ENCODE measurements at places on chromosomes 2 and 18.

DNA sequence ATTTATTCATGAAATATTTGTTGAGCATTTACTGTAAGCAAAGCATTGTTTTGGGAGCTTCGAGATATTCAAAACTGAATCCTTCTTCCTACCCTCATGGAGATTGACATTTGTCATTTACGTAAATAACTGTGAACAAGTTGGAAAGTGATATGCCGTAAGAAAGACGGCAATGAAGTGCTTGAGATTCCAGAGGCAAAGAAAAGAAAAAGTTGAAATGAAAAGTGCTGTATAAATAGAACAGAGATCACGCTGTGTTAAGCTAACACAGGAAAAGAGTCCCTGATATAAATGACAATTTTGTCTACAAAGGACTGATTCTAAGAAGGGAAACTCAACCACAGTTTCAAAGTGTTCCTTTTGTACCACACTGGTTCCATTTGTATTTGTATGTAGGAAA is 1.8 kb downstream of the CHRNA1 start:
- no peak for DNase-seq

DNA sequence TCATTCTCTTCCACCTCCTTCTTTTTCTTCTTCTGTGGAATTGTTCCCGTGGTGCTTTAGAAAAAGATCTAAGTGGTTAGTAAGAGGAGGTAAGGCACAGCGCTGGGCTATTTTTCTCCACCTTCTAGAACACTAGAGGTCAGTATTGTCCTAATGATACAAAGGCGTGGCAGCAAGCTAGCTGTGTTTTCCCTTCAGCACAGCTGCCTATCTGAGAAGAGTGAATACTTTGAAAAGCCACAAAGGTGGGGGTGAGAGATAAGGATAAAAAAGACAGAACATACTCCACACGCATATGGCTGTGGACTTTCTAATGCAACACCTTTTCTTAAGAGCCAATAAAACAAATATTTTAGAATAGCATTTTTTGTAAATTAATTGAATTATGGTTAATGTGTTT is 2.1 kb downstream of the CNTNAP5 start:
- DNase-seq: peak; percentile 49

DNA sequence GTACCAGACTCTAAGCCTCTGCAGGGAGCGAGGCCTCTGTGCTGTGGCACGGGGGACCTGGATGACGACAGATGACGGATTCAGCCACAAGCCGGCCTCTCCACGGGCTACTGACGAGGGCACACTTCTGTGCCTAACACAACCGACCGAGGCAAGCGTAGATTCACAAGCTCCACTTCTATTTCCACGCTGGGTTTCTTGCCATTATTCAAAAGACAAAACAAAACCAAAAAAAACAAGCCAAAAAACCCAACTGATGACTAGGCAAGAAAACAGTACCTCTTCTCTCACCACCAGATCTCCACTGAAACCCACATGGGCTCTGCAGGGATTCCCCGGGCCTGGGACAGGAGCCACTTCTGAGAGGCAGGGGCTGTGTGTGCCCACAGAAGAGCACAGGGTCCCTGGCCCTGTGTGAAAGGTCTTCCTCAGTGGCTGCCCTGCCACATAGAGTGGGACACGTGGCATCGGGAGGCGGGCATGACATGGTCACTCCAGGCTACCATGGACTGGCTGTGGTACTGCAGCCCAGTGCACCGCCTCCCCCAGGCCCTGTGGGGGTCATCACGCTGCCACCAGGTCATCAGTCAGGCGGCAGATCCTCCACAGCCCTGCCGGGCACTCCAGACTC is 254.7 kb downstream of the HDAC4 start:
- no peak for DNase-seq

DNA sequence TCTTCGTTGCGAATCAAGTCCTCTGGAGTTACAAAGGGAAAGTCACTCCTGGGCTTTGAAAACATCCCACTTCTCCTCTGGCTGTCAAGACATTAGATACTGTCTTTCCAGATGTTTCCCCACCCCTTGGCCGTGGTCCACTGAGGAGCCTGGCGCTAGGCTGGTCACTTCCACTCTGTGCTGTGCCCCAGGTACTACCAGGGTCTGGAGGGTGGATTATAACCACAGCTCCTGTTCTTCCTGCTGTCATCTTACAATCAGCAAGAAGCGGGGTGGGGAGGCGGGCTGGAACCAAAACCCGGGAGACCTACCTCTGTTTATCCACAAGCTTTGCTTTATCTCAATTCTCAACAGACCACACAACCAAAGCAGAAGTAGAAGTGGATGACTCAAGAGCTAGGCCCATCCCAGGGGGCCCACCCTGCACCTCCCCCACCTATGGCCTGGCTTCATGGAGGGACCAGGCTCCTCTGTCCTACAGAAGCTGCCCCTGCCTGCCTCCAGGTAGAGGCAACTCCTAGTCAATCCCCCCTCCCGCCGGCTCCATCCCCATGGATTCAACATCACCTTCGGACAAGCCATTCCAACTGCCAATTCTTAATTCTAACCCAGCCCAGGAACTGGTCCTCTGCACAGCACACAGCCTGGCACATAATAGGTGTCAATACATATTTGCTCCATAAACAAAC is 17.8 kb downstream of the SMAD7 start:
- DNase-seq: no peak

DNA sequence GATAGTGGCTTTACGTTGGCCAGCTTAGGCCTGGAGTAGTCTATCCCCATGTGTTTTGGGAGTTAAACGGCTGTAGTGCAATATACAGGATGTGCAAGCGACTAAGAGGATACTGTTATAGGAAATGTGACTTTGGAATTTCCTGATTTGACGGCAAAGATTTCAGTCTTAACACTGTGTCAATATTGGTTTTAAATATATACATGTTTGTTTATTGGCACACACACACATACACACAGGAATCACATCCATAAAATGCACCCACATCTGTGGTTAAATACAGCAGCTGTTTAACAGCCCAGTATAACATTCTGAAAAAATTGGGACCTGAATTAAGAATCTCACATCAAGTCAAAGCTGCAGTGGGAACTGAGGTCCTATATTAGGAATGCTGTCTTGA is 347.1 kb downstream of the TXNL1 start:
- no peak for DNase-seq

DNA sequence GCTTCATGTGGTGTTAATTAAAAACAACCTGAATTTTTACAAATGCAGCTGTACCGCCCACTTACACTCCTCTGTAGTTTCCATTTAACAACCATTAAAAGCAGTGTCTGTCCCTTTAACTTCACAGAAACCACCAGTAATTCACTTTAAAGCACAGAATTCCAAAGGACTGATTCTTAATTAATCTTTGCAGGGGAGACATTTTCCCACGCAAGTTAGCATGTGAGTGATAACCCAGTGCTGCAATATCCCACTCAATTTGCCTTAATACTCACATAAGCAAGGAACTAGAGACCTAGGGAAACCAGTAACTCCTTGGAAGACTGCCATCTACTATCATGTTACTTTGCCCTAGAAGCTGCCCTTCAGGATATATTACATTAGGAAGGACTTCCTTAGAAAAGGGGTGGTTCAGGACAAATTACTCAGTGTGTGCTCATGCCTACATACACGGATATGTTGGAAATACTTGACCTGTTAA is 102.3 kb downstream of the OSR1 start:
- DNase-seq: no peak

GRCh38 chr2:19361325-19361990 is 3.0 kb upstream of the OSR1 start:
- no peak for DNase-seq

DNA sequence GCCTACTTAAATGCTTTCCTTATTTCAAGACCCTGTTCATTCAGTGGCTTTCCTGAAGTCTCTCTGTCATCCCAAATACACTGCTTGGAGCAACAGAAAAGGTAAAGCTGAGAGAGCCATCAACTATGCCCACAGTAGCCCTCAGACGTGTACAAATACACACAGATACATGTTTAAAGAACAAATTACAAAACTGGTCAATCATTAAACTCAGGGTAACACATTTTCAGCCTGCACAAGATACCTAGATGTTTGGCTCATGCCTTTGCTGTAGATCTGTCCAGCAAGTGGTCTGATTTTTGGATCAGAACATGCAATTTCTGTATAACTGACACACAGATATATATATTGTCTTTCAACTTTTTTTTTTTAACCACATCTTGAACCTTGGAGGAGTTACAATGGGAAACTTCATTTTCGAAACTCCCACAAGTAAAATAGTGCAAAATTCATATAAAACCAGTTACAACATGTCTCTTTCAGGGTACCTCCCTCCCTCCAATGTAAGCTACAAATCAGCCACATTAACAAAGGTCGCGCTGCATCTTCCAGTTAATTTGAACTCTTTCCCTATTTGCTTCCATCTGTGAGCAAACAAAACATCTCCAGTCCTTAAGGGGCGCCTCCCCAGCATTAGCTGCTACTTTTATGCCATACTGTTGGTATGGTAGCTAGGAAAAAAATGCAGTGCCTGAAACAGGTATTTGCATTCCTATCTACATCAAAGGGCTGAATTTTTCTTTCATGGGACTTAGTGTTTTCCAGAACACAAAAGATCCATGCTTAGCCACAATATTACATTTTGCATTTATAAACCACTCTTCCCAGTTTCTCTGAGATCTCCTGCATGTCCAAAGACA is 311.9 kb downstream of the NRXN1 start:
- DNase-seq: no peak

- no peak for DNase-seq
Observed at GRCh38 chr2:207286106-207286505, 120.4 kb upstream of the KLF7 start.
